ENCODE measurements at places on chromosomes 6 and 20. TPM values are rescaled to one million over a fixed set of nuclear protein-coding genes. Genes with fewer than 3 reads are reported as not detected.
A peak's percentile ranks its signal among the peaks of the same experiment; 100 is the strongest.

DNA sequence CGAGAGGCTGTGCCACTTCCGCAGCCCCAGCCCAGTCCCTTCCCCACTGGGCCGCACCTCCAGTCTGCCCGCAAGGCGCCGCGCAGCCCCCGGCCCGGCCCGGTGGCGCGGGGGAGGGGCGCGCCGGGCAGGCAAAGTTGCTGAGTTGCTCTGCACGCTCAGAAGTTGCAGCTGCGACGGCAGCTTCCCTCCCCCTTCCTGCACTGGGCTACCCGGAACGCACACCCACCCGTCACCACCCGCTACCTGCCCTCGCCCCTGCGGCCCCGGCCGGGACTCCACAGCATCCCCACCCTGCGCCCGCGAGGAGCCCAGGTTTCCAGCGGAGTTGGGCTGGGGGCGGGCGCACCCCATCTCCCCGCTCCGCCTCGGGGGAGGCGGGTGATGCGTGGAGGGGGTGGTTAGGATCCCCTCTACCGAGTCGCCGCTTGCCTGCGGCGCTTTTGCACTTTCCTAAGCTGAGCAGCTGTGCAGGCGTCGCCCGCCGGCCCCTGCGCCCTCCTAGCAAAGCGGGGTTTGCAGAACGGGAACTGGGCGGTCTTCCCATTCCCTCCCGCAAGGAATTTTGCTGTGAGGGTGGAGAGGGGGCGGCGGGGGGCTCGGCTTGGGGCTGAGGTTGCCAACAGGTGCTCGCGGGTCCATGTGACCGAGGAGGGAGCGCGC lies 55.9 kb upstream of the RREB1 start:
- DNase-seq: peak; percentile 91

DNA sequence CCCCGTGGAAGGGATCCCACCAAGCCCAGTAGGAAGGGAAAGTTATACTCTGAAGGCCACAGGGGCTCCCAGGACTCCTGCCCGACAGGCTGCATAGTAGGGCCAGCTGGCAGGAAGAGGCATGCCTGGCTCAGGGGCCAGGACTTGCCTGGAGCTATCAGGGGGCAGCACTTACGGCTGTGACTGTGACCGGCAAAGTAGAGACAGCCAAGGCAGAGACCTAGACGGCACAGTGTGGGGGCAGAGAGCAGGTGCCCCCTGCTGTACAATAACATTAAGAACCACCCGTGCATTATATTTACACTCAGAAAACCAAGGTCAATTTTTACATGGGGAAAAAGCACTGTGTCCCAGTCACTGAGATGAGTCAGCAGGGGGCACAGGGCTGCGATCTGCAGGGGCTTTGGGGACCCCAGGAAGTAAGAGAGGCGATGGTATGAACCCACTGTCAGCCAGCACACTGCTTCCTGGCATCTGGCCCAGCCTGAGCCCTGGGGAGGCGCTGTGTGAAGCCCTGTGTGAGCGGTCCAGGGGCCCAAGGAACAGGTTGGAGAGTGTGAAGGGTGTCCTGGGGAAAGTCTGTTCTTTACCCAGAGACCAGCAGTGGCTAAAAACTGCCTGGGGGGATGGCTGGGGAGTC lies 9.9 kb downstream of the CCDC167 start:
- DNase-seq: peak; percentile 83

- no peak for DNase-seq
Observed at GRCh38 chr6:140857739-140858380, 1274.9 kb upstream of the GJE1 start.

GRCh38 chr6:97187951-97188350 lies 95.1 kb downstream of the MMS22L start:
- no peak for DNase-seq

GRCh38 chr6:156658966-156659821 lies 118.0 kb upstream of the ARID1B start:
- no peak for DNase-seq

DNA sequence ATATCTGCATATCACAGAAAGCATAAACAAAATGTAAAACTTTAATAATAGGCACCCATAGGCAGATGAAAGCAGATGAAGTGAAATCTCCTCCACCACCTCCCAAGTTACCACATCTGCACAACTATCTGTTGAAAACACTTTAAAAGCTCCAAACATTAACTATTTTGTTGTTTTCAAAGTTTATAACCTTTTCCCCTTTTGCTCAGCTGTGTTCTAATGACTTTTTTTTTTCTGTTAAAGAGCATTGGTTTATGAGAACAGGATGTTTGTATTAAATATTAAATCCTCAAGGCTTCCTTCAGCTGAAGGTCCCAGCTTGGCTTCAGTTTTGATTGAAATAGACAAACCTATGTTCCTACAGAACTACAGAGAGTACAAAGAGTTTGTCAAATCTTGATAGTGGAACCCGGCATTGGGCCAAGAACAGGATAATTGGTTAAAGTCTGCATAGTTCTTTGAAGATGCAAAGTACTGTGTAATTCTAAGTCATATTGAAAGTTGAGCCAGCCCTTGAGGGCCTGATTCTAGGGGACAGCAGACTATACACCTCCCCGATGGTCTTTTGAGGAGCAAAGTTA lies 255.1 kb upstream of the JAG1 start:
- no peak for DNase-seq

DNA sequence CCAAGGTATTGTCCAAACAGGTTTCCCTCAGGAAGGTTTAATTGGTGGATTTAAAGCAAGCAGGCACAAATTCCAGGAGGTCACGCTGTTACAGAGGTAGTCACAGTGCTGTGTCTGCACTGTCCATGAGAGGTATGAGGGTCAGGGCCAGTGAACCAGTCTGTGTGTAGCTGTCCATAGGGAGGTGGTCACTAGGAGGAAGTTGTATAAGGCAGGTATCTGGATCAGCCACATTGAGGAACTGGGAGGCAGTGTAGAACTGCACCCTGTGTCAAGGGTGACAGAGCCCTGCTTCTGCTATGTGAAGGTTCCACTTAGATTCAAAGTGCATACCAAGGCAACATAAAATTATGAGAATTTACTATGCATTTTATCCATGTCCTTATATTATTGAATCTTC lies 73.3 kb downstream of the MAP3K4 start:
- DNase-seq: no peak

DNA sequence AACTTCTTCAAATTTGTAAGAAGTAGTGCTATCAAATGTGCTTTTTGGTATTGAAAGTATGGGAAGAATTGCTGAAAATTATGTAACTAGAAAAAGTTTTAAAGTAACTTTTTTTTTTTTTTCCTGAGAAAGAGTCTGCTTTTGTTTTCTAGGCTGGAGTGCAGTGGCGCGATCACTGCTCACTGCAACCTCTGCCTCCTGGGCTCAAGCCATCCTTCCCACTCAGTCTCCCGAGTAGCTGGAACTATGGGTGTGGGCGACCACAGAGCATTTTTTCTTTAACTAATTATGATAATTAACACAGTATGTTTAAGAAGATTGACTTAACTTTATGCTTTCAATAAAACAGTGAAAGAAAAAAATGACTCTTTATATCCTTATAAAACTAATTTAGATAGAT lies 38.4 kb downstream of the BMP5 start:
- no peak for DNase-seq

DNA sequence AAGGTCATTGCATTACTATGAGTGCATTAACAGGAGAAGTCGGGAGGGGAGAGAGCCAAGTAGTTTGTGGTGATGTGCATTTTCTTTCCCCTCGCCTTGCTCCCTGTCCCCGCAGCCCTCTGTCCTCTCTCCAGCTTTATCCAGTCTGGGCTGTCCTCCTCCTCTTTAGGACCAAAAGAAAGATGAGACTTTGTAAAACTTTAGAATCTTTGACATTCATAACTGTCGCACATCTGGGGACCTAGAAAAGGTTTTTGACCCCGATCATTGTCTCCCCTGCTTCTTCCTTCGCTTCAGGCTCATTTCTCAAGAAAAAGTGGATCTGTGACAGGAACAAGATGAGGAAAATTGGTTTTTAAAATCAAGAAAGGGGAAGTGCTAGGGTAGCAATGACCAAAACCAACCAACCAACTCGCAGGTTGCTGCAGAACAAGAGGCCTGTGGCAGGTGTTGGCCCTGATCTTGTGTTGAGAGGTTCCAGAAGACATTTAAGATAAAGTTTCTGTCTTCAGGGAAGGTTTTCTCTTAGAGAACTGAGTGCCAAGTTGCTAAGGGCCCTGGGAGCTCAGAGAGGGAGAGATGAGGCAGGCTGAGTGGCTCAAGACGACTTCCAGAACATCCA lies 17.6 kb downstream of the SYTL3 start:
- no peak for DNase-seq

- DNase-seq: no peak
Observed at GRCh38 chr6:15493437-15494168, 169.2 kb downstream of the DTNBP1 start.

DNA sequence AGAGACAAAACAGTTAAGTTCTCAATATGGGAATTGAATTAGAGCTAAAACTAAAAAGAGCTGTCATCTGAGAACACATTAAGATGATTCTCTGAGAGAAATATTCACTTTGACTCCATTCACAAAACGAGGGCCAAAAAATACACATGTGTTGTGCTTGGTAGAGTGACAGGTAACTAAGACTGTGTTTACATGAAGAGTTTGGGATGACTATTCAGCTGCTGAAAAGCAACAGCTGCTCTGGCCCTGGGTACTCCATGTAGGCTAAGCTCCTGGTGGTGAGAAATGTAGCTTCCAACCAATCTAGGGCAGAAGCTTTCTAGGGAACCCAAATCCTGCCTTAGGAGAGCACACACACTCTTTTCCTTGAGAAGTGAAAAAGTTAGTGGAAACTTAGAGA lies 184.5 kb downstream of the COL21A1 start:
- DNase-seq: no peak

GRCh38 chr6:34757687-34758274 lies 476 bp downstream of the SNRPC start:
- no peak for DNase-seq

GRCh38 chr6:68229566-68229965 lies 405.5 kb upstream of the ADGRB3 start:
- DNase-seq: no peak

DNA sequence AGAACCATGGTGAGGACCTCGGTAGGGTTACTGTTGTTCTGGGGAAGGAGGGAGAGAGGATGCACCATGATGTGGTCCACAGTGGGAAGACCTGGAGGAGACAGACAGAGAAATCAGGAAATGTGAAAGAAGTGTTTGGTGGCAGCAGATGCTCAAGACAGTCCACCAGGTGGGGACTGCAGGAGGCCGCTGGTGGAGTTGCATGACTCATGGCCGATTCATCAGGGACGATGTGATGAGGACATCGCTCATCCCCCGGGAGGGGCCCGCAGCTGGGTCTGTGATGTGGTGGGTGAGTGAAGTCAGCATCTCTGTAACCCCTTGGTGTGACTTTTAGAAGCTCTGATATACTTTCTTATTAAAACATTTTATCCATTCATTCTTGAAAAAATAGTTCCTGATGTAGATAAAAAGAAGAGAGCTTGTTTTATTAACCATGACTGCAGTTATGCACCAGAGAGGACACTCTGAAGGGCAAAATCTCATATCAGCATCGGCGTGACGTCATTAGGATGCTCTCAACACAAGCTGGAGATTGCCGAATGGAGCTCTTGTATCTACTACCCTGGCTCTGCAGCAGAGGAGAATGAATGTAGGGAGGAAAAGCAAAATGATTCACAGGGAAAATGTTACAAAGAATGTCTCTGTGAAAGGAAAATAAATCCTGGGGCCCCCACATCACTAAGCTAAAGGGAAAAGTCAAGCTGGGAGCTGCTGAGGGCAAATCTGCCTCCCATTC lies 71.2 kb downstream of the RAMACL start:
- DNase-seq: no peak

DNA sequence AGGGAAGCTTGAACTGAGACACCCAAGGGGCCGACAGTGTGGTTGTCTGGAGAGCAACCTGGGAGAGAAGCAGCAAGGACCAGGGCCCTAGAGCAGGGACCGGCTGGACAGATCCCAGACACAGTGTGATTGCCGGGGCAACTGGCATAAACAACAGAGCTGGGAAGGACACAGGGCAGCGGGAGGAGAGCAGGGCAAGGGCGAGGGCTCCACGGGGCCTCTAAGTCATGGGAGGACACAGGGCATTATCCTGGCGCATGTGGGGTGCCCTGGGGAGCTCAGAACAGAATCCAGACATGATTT lies 31.1 kb upstream of the CCR6 start:
- DNase-seq: no peak

DNA sequence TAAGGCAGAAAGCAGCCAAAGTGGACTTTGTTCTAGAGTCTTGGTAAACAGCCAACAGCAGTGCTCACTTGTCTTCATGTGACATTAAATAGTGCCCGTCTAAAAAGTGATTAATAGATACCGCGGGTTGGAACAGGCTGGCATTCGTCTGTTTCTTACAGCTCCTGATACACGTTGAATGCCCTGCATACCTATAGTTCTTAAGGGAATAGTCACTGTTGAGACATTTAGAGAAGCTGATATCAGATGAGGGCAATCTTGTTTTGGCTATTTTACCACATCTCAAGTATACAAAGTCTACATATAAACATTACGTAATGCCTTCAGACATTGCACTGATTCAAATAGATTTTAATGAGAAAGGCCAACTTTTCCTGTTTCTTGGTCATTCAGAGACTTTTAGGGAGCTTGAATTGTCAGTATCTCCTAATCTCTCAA lies 374.9 kb upstream of the FLRT3 start:
- DNase-seq: no peak

GRCh38 chr6:89818977-89819335 lies 638 bp downstream of the MDN1 start:
- DNase-seq: no peak

DNA sequence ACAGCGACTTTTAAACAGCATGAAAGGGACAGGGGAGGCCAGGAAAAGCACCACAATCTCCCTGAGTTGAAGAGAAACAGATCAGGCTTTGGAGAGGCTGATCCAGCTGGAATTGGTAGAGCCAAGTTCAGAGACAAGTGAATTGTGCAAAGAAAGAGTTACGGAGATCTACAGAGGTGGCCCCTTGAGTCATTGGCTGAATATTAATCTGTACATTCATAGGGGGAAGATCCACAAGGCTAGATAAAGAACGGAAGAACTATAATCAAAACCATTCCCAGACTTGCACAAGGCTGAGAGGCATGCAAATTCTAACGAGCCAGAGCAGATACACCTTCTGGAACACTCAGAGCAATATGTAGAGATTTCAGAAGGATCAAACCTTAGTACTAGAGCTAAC lies 14.2 kb upstream of the FOXQ1 start:
- DNase-seq: no peak

- no peak for DNase-seq
Observed at GRCh38 chr20:45758096-45758495, 33.6 kb downstream of the WFDC3 start.

KCNQ5 gene
- total RNA-seq: not detected

MEP1A gene
- total RNA-seq: 0.35 TPM

INSM1 gene
- not detected for total RNA-seq

GRM4 gene
- total RNA-seq: not detected

DNAJC5 gene
- 50.5 TPM for total RNA-seq

CDH22 gene
- 0.35 TPM for total RNA-seq

LRFN2 gene
- total RNA-seq: not detected

SLC22A7 gene
- not detected for total RNA-seq

THEMIS gene
- 0.45 TPM for total RNA-seq
